Fibroblast of skin of scalp (primary cell): ENCODE measurements at places on chromosomes 5 and 9.
A peak's percentile ranks its signal among the peaks of the same experiment; 100 is the strongest.

DNA sequence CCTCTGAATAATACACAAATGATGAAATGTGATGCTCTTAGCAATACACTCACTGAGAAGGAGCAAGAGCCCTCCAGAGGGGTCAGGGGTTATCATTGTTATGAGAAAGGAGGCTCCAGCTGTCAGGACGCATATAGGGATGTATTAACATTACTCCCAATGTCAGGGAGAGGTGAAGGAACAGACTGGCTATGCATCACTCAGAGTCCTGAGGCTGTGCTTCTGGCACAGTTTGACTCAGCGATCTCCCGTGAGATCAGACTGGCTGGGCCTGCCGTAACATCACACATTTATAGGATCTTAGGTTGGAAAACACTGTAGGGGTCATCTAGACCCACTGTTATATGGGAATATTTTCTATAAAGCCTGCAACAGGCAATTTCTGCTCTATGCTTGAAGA, 226.5 kb upstream of the GLRA1 start:
- DNase-seq, result no peak

DNA sequence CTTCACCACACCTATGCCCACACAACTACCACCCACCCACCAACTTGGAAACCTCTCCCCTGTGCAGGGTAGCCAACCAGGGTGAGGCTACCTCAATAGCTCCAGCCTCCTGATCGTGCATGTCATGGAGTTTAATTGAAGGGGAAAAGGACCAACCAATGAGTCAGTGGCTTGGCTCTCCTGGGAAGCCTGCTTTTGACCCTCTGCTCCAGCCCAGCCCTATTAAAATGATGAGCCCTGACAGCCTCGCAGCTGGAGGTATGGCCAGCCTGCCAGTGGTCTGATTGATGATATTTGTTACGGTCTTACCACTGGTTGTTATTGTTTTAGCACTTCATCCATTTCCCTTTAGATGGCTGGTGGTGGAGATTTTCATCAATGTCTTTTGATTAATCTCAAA, 280.4 kb downstream of the SH3GL2 start:
- no peak for DNase-seq

GRCh38 chr5:60163762-60164161, 270.2 kb upstream of the PDE4D start:
- peak; percentile 80 for DNase-seq

GRCh38 chr9:98688710-98689495, 19.8 kb downstream of the GABBR2 start:
- DNase-seq, result no peak

DNA sequence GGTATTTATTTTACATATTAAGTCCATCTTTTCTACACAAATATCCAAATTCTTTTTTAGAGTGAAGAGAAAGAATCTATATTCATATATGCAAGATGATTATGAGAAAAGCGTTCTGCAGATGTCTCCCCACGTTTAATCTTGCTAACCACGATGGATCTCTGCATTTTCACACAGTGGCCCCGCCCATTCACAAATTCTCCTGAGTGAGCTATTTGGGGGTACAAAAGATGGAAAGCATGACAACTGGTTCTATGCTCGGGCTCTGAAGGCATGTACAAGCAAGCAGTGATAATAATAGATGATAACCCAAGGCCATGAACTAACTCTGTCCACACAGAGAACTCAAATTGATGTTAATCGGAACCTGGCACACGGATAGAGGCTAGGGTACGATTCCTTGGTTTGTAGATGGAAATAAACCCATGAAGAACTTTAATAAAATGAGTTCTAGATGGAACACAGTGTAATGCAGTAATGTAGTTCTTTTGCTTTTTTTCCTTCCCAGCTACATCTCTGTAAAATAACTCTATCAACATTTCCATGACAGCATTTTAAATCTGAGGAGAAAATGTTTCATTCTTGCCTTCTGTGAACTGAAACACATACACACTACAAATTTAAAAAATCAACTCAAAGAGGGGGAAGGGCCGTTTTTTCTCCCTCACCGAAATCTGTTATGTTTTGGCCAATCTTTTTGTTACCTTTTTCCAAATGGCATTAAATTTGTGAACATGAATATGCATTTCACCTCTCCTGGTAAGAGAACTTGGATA, 851.7 kb upstream of the DMAC1 start:
- no peak for DNase-seq

DNA sequence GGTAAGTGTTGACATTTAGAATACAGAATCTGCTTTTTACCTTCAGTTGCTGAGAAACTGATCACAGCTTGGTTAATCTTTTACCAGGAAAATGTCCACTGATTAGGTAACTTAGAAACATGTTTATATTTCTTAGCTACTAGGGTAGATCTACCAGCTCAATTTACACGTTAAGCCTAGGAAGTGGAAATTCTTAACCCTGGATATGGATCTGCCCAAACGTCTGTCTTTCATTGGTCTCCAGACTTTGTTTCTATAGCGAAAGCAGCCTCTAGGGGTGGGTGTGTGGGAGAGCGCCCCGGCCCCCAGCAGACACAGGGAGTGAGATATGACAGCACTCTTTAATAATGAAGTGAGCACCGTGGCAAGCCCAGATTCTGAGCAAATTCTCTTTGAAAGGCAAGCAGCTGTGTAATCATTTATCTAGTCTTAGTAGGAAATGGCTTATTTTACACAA, 141.6 kb upstream of the ZNF608 start:
- DNase-seq, result no peak

DNA sequence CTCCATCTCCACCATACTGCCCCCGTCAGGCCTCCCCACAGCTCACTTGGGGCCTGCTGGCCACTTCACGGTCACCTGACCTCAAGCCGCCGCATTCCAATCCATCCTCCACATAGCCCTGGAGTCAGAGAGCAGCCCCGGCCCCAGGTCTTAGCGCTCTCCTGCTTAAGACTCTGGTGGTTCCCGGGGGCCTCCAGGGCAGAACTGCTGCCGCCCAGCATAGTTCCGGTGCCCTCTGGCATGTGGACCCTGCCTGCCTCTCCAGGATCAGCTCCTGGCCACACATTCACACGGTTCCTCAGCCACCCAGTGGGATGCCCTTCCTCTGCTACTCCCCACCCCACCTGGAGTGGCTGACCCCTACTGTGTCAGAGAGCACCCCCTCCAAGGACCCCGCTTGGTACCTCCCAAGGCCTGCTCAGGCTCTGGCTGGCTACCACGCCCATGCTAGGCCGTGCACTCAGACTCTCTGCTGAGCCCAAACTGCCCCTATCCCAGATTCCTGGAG, 8.7 kb downstream of the PHYKPL start:
- DNase-seq, result no peak

GRCh38 chr9:32399110-32399815, 14.8 kb downstream of the ACO1 start:
- no peak for DNase-seq

DNA sequence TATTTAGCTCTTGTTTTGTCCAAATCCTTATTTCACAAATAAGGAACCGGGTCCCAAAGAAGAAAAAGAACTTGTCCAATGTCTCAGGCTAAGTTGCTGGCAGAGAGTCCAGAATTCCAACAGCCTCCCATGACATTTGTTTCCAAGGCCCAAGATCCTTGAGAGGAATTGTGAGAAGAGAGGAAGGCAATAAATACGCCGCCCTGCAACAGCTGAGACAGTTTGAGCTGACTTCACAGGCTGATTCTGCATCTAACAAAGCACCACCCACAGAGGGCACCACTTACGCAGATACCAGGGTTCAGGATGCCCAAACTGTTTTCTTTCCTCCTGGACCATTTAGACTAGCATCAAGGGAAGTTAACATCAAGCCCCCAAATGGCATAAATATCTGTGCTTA, 211.3 kb downstream of the FAM114A2 start:
- no peak for DNase-seq

DNA sequence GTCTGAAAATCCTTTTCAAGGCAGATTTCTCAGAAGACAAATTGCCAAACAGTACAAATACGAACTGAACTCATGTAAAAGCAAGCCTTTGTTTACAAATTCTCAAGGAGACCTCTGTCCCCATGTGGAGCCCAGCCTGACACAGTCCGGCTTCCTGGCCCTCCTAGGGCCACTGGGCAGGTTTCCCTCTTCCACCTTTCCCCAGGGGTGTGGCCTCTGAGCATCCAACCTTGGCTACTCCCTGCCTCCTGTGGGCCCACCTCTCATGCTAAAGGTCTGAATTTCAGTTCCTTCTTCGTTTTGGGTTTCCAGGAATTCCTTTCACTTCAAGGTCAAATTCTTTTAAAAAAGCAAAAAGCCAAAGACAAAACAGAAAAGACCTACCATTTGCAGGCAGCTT, 10.1 kb downstream of the DAP start:
- DNase-seq, result no peak

DNA sequence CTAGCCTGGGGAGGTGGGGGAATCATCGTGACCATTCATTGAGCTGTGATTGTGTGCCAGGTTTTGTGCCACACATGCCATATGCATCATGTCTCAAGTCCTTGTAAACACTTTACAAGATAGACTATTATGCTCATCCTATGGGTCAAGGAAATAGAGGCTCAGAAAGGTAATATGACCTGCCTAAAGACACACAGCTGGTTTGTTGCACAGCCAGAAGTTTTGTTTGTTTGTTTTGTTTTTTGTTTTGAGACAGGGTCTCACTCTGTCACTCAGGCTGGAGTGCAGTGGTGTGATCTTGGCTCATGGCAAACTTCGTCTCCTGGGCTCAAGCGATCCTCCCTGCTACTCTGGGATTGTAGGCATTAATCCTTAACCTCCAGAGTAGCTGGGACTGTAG, 21.4 kb upstream of the CRB2 start:
- DNase-seq, result no peak

DNA sequence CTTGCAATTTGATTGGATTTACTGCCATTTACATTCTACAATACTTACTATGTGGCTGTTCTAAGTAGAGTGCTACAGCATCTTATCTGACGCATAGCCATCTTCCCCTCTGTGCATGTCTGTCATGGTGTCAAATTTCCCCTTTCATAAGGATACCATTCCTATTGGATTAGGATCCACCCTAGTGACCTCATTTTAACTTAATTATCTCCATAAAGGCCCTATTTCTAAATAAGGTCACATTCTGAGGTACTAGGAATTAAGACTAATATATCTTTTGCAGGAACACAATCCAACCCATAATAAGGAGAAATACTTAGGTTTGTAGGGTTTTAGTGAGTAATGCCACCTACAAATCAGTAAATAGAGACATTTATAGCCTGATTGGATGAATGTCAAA, 268.0 kb downstream of the ADAMTSL1 start:
- DNase-seq, result peak; percentile 28

- no peak for DNase-seq
These were observed 100.7 kb downstream of the CACNA1B start for GRCh38 chr9:137978262-137978714.

DNA sequence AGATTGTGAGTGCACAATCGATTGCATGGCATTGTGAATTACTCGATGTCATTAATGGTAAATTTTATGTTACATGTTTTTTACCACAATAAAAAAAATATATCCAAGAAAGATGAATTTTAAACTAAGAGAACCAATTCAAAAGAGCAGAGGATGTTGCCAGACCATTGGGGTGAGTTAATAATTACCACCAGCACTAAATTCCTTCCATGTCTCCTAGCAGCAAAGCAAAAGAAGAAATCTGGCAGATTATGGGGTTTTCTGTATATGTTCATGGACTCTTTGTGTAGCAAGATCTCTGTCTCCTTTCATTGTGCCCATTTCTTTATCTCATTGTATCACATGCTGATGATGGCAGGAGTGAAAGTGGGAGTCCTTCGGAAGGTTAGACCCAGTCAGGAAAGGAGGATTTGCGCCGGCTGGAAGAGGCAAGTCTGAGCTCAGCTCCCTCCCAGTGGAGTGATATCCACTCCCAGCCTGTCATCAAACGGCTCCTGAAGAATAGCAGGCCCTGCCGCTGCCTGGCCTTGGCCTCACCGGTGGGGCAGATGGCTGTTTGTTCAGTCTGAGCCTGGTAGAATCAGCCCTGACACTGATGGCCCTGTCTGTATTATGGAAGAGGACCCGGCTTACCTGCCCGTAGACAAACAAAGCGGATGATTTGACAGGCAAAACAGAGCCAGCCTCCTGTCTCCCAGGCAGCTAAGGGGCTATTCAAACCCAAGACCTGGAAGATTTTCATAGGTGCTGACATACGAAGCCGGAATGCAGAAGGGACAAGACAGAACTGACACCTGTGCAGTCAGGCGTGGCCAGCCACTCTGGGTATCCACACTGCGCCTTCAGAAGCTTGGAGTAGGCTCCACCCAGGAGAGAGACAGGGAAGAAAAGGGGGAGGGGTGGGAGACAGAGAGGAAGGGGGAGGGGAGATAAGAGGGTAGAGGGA, 21.9 kb upstream of the FOXE1 start:
- no peak for DNase-seq

DNA sequence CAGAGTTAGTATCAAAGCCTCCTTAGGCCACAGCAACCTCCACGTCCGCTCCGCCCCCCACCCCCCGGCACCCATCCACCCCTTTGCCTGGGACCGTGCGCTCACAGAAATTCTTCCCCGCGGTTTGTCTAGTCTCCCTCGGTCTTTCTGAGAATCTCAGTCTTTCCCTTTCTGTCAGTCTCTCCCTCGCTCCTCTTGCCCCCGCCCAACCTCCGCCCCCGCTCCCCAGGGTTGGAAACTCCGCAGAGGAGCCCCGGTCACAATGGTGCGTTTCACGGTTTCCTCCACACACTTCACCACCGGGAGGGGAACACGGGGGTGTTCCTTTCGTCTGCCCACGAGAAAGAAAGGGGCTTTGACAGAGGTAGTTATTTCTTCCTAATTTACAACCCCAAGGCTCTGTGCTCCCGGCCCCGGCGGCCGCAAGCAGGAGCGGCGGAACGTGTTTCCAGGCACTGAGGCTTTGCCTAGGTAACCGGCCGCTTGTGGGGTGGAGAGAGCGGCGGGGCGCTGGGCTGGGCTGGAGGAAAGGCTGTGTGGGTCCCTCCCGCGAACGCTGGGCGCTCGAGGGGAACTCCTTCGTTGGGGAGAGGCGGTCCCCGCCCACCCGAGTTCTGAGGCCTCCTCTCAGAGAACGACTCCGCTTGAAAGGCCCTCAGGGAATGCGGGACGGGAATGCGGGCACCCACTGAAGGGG, 2.1 kb downstream of the NR4A3 start:
- DNase-seq, result peak; percentile 3

DNA sequence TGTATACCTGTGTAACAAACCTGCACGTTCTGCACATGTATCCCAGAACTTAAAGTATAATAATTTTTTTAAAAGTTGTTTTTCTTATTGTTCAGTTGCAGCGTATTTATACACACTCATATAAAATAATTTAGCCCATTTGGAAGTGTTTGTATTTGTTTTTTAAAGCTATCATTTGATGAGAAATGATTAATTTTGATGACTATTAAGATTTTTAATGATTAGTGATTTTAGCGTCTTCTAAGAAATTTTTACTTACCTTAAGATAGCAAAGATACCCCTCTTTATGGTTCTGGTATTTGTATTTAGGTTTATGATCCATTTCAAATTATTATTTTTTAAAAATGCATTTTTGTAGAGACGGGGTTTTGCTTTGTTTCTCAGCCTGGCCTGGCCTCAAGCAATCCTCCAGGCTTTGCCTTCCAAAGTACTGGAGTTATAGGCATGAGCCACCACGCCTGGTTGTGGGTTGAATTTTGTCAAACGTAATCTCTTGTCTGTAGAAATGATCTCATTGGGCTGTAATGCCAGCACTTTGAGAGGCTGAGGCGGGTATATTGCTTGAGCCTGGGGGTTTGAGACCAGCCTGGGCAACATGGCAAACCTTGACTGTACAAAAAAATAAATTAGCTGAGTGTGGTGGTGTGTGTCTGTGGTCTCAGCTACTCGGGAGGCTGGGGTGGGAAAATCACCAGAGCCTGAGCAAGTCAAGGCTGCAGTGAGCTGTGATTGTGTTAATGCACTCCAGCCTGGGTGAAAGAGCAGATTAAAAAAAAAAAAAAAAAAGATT, 26.9 kb downstream of the CSNK1G3 start:
- peak; percentile 24 for DNase-seq
